ENCODE measurements at places on chromosomes 12 and 14.
A peak's percentile ranks its signal among the peaks of the same experiment; 100 is the strongest.

DNA sequence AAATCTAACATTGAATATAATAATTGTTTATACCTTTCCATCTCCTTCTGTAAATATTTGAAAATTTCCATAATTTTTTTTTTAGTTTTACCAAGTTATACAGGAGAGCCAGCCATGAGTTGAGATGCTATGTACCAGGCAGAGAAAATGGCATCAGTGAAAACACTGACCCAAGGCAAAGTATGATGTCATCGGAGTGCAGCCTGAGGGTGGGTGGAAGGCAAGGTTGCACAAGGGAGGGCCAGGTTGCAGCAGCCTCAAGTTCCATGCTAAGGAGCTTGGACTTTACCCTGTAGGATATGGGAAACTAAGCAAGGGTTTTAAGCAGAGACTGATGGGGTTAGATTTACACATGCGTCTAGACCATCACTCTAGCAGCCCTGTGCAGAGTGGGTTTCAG, 441.1 kb downstream of the BCAT1 start:
- DNase-seq: no peak

GRCh38 chr12:52952076-52952801, 3.3 kb downstream of the KRT18 start:
- DNase-seq: no peak

DNA sequence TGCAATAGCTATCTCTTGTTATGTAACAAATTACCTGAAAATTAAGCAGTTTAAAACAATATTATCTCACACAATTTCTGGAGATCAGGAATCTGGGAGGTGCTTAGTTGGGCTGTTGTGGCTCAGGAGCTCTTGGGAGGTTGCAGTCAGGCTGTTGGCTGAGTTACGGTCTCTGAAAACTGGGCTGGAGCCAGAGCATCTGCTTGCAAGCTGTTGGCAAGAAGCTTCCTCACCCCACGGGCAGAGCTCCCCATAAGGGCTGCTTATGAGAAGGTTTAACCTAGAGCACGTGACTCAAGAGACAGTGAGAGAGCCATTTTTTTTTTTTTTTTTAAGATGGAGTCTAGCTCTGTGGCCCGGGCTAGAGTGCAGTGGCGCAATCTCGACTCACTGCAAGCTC, 346.8 kb downstream of the ATP23 start:
- no peak for DNase-seq

DNA sequence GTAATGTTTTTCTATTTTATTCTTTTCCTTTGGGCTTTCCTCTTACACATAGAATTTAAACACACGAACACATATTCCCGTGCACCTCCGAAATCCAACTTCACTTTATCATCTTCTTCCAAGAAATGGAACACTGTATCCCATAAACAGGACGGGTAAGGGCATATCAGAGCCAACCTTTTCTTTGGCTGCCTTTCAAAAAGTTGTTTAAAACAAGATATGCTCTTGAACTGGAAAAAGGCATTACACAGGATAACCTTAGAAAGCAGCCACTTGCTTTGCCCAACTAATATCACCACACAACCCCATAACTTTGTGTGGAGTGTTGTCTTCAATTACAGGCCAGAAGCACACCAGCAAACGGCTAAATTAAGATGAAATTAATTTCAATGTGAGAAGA, 65.3 kb upstream of the CDKN3 start:
- no peak for DNase-seq

- peak; percentile 22 for DNase-seq
Observed at GRCh38 chr14:92563359-92563758, 49.8 kb downstream of the RIN3 start.

DNA sequence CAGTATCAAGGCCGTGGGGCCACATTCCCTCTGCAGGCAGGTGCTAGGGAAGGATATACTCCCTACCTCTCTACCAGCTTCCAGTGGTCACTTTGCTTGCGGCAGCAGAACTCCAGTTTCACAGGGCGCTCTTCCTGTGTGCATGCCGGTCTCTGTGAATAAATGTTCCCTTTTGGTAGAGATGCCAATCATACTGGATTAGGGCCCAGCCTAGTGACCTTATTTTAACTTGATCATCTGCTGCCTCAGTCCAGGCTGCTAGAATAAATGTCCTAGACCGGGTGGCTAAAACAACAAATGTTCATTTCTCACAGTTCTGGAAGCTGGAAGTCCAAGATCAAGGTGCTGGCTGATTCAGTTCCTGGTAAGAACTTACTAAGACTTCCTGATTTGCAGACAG, 198.8 kb upstream of the TMEM132C start:
- DNase-seq: no peak

GRCh38 chr12:48878548-48878947, 12.9 kb upstream of the RND1 start:
- DNase-seq: no peak

DNA sequence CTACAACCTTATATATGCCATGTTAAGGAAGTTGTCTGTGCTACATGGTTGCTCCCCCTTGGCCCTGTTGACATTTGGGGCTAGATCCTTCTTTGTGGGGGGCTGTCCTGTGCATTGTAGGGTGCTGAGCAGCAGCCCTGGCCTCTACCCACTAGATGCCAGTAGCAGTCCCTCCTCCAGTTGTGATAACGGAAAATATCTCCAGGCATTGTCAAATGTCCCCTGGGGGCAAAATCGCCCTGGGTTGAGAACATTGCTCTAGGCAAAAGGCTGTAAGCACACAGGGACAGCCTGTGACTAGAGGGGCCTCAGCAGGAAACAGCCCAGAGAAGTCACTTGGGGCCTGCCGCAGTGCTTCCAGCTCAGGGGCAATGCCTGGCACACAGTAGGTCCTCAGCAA, 1100.3 kb downstream of the BCL11B start:
- DNase-seq: no peak

DNA sequence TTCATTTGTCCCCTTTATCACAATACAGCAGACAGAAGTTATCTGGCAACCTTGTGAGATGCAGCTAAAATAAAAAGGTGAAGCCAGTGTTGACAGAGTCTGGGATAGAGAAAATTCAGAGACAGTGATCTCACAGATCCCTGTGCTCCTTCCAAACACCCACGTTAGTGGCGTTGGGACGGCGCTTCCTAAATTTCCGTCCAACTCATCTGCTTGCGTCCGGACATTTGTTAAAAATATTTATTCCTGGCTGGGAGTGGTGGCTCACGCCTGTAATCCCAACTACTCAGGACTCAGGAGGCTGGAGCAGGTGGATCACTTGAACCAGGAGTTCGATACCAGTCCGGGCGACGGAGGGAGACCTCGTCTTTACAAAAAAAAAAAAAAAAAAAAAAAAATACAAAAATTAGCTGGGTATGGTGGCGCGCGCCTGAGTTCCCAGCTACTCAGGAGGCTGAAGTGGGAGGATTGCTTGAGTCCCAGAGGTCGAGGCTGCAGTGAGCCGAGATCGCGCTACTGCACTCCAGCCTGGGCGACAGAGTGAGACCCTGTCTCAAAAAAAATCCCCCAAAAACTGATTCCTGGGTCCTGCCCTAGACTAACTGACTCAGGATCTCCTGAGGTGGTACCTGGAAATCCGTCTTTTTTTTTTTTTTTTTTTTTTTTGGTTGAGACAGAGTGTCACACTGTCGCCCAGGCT, 708 bp upstream of the TCTN1 start:
- DNase-seq: no peak

GRCh38 chr12:119068129-119068856, 87.0 kb downstream of the SRRM4 start:
- DNase-seq: no peak

Data from KG1 (cell line).